ENCODE measurements at places on chromosomes 12 and 14. TPM values are rescaled to one million over a fixed set of nuclear protein-coding genes. Genes with fewer than 3 reads are reported as not detected.
A peak's percentile ranks its signal among the peaks of the same experiment; 100 is the strongest.

The TDRD9 gene
- total RNA-seq: 0.69 TPM

The FRS2 gene
- 22.3 TPM for total RNA-seq

The CDKN3 gene
- total RNA-seq: 0.81 TPM

The TAS2R19 gene
- 2.3 TPM for total RNA-seq

The KRT6C gene
- 0.15 TPM for total RNA-seq

The ANKS1B gene
- total RNA-seq: 1.9 TPM

The PCNX1 gene
- total RNA-seq: 33.2 TPM

The MAP1LC3B2 gene
- total RNA-seq: not detected

DNA sequence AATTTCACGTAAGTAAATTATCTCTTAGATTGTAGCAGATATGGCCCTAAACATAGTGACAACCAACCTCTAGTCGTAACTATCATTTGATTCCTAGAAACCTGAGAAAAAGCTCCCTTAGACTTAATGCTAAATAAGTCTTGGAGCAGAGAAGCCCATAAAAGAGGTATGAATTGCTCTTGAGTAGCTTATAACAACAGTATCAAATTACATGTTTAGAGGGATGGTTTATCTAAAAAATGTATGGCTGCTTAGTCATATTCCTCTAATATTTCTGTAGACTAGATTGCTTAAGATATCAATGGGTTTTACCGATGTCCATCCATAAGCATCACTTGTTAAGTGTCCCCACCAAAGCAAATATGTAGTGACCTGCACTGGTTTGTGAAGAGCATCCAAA is 259.7 kb downstream of the NELL2 start:
- no peak overlapping the region for H3K27ac ChIP-seq
- DNase-seq: no peak
- H3K36me3 ChIP-seq: no peaks in the 10 kb centered on the region

DNA sequence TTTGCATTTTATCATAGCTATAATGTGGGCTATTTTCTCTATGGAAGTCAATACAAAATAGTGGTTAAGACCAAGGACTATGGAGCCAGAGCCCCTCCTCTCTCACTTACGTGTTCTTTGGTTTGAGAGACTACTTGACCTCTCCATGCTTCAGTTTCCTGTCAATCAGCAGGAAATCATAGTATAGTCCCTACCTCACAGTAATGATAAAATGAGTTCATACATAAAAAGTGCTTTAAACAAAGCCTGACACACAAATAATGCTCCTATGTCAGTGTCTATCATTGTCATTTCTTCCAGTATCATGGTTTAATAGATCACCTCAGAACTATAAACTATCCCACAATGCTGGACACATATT is 90.4 kb downstream of the MED13L start:
- H3K27me3 ChIP-seq: no peaks in the 10 kb centered on the region
- no peak overlapping the region for H3K27ac ChIP-seq
- no peak for DNase-seq
- H3K36me3 ChIP-seq: no peaks in the 10 kb centered on the region

- no peaks in the 10 kb centered on the region for H3K27me3 ChIP-seq
- no peak for DNase-seq
- H3K4me1 ChIP-seq: peaks cover 3% of the 10 kb centered on the region
These were observed 28.7 kb upstream of the CD9 start for GRCh38 chr12:6171409-6172015.

DNA sequence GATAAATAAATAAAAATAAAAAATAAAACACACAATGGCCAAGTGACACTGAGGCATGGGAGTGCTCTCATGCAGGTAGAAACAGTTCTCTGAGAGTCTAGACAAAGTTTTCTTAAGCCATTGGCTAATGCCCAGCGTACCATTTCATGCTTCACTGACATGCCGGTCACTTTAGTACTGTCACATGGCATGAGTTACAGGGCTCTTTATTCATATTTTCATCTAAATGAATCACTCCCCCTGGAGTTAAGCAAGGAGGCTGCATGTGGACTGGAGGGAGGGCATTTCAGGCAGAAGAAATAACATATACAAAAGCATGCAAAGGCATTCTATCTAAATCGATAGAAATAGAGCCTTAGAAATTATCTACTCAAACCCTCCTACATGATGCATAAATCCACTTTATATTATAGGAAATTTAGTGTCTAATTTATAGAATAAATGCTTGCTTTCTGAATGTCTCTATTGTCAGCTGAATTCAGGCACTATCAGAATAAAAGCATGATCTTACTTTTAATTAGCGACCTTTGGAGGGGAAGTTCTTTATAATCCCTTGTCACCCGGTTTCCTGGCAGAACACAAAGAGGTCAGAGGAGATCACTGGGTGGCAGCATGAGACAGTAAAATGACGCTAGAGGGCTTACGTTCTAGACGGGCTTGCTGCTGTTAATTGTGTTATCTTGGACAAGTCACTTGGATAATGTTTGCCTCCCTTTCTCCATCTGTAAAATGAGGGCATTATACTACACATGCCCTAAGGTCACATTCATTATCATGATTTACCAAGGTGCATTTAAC is 17.5 kb downstream of the DYRK4 start:
- no peaks in the 10 kb centered on the region for H3K36me3 ChIP-seq
- H3K4me1 ChIP-seq: no peaks in the 10 kb centered on the region
- no peak overlapping the region for H3K4me3 ChIP-seq
- DNase-seq: no peak

- no peaks in the 10 kb centered on the region for H3K27me3 ChIP-seq
- no peaks in the 10 kb centered on the region for H3K4me1 ChIP-seq
- no peak for DNase-seq
- no peaks in the 10 kb centered on the region for H3K36me3 ChIP-seq
These were observed 228.8 kb downstream of the C12orf75 start for GRCh38 chr12:105559310-105559709.

- DNase-seq: no peak
- no peaks in the 10 kb centered on the region for H3K27me3 ChIP-seq
- peak overlapping the region; percentile 24 for H3K27ac ChIP-seq
- H3K36me3 ChIP-seq: no peaks in the 10 kb centered on the region
- no peak overlapping the region for H3K4me3 ChIP-seq
- H3K4me1 ChIP-seq: peaks cover 5% of the 10 kb centered on the region
These were observed 76.7 kb upstream of the EIF5 start for GRCh38 chr14:103257211-103257962.

- peak overlapping the region; percentile 52 for H3K4me3 ChIP-seq
- no peaks in the 10 kb centered on the region for H3K4me1 ChIP-seq
- DNase-seq: peak; percentile 39
- H3K27me3 ChIP-seq: no peaks in the 10 kb centered on the region
These were observed 666 bp downstream of the FMNL3 start for GRCh38 chr12:49706351-49707127.

DNA sequence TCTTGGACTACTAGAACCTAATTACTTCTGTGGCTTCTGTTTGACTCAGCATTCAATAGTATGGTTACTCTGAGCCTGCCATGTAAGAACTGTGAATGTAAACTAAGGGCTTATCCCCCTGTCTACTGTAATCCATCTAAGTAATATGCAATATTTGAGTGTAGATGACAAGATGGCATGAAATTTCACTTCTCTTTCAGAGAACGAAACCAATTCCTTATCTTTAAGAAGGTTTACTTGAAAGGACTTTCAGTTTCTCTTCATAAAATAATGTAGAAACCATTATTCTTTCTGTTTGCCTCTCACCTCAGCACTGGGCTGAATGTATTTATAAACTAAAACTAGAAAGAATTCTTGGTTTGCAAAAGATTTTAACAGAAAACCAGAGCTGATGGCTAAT is 60.4 kb upstream of the ARID2 start:
- no peak overlapping the region for H3K27ac ChIP-seq
- no peaks in the 10 kb centered on the region for H3K36me3 ChIP-seq
- no peaks in the 10 kb centered on the region for H3K4me1 ChIP-seq
- H3K4me3 ChIP-seq: no peak overlapping the region
